ENCODE measurements at places on chromosomes 12 and 14. TPM values are rescaled to one million over a fixed set of nuclear protein-coding genes. Genes with fewer than 3 reads are reported as not detected.
A peak's percentile ranks its signal among the peaks of the same experiment; 100 is the strongest.

DNA sequence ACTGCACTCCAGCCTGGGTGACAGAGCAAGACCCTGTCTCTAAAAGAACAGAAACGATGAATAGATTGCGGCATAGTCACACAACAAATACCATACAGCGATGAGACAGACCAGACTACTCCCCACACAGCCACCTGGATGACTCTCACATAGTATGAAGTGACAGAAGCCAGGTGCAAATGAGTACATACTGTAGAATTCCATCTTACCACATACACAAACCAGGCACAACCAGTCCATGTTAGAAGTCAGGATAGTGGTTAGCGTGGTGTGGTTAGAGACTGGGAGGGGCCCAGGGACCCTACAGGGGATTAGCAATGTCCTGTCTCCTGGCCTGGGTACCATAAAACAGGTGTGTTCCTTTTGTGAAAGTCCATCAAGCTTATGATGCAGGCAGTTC is 53.8 kb downstream of the FAM222A start:
- H3K27me3 ChIP-seq = no peaks in the 10 kb centered on the region
- no peaks in the 10 kb centered on the region for H3K36me3 ChIP-seq

DNA sequence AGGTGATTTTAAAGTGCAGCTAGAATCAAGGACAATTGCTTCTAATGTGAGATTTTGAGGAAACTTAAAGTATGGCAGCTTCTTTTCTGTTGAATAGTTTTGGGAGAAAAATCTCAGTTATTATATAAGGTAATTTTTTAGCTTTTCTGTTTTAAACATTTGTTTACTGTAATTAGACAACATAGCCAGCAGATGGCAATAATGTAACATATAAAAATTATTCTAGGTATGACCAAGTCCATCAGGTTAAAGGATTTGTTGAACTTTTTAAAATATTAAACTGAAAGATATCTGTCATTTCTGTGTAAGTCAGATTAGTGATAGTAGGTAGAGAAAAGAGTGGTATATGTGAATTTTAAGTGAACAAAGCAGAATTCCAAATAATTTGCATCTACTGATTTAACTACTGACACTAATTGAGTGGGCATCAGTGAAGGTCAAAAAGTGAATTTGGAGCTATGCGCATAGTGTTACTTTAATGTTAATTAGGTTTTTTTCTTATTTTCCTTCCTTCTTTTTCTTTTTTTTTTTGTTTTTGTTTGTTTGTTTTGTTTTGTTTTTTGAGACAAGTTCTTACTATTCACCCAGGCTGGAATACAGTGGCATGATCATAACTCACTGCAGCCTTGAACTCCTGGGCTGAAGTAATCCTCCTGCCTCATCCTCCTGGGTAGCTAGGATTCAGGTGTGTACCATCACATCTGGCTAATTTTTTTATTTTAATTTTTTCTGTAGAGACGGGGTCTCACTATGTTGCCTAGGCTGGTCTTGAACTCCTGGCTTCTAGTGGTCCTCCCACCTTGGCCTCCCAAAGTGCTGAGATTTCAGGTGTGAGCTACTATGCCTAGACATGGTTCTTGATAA is 18.6 kb downstream of the PRORP start:
- DNase-seq = peak; percentile 61
- H3K27me3 ChIP-seq = no peaks in the 10 kb centered on the region
- no peak overlapping the region for H3K4me3 ChIP-seq
- no peaks in the 10 kb centered on the region for H3K36me3 ChIP-seq
- no peak overlapping the region for H3K27ac ChIP-seq

- no peaks in the 10 kb centered on the region for H3K4me1 ChIP-seq
- DNase-seq = no peak
- no peak overlapping the region for H3K27ac ChIP-seq
Observed at GRCh38 chr12:42904683-42905418, 315.3 kb upstream of the PRICKLE1 start.

DNA sequence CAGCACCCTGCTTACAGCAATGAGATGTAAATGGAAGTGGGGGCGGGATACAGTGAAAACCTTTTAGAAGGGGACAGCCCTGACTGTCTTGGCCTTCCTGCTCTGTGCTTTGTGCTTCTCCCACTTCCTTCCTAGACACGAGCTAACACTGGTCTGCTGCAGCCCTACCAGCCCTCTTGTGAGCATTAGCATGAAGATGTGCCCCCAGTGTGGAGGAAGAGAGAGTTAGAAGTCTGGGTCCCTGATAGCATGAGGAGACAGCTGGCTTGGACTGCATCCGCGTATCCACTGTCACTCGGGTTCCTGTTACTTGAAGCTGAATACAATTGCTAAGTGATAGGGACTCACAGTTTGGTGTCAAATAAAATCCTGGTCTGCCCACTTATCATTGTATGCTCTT is 248.1 kb upstream of the SOX5 start:
- H3K27ac ChIP-seq = no peak overlapping the region
- H3K36me3 ChIP-seq = no peaks in the 10 kb centered on the region
- H3K4me1 ChIP-seq = no peaks in the 10 kb centered on the region
- DNase-seq = no peak

APOF gene
- not detected for polyA plus RNA-seq

ACAD10 gene
- 10.1 TPM for polyA plus RNA-seq

DNA sequence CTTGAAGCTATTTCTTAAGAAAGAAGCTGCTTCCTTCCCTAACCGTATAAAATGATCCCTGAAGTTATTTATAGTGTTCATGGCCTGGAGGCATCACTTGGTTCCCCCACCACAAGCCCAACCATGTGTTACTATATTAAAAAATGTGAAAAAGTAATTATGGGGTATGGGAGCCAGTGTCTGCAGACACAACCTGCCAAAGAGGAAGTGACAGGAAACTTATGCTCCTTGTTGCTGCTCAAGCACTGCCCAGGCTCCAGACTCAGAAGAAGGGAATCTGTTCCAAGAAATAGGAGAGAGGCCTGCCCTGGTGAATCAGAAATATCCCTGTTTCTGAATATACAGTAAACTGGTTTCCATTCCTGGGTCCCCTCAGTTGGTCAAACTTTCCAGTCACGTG is 217.2 kb upstream of the BMP4 start:
- peaks cover 7% of the 10 kb centered on the region for H3K27me3 ChIP-seq
- H3K4me3 ChIP-seq = no peak overlapping the region
- no peaks in the 10 kb centered on the region for H3K36me3 ChIP-seq
- H3K27ac ChIP-seq = no peak overlapping the region
- DNase-seq = no peak
- H3K4me1 ChIP-seq = no peaks in the 10 kb centered on the region

GRCh38 chr12:59689776-59690175 is 93.9 kb downstream of the SLC16A7 start:
- H3K4me1 ChIP-seq = no peaks in the 10 kb centered on the region
- H3K4me3 ChIP-seq = no peak overlapping the region
- DNase-seq = no peak
- H3K36me3 ChIP-seq = no peaks in the 10 kb centered on the region

DNA sequence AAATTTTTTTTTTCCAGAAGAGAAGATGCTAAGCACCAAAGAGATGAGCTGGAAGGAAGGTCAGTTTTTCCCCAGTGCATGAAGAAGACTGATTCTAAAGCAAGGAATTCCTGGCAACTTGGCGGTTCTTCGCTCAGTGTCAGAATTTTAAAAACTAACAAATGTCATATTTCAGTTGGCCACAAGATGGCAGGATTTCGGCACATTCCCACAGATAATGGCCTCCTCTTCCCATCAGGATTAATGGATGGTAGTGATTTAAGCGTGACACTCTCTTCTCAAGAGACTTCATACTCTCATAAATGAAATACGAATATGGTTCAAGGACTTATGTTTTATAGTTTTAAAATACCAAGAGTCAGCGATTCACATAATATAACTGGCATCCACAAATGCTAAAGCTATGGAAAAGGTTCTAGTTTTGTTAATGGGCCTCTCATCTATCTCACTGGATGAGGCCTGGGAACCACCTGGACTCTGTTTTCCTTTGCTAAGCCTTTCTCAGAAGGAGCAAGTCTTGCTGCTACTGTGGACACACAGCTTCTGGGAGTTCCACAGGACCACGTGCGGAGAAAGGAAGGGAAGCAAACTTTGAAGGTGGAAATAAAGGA is 46.1 kb upstream of the PTPRO start:
- H3K27ac ChIP-seq = no peak overlapping the region
- H3K4me3 ChIP-seq = no peak overlapping the region
- H3K4me1 ChIP-seq = no peaks in the 10 kb centered on the region
- no peaks in the 10 kb centered on the region for H3K36me3 ChIP-seq
- DNase-seq = peak; percentile 7

- no peaks in the 10 kb centered on the region for H3K36me3 ChIP-seq
- H3K27me3 ChIP-seq = no peaks in the 10 kb centered on the region
- H3K27ac ChIP-seq = no peak overlapping the region
- H3K4me1 ChIP-seq = no peaks in the 10 kb centered on the region
- no peak for DNase-seq
Observed at GRCh38 chr12:27359578-27360340, 27.1 kb downstream of the BMAL2 start.

RNF41 gene
- polyA plus RNA-seq = 98.9 TPM

DNA sequence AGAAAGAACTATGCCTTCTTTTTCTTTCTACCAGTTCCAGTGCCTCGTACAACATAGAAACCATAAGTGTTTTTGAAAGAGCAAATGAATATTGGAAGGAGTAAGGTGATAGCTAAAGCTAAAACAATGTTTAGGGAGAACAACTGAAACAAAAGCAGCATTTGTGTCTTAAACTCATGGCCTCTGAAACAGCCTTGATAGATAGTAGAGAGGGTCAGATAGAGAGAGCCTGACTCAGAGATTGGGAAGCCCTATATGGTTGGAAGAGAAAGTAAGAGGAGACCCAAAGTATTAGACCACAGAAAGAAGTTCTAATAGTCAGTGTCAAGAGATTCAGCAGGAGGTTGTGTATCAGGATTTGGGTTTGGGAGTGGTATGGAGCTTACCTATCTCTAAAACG is 79.6 kb upstream of the IFNG-AS1 start:
- no peaks in the 10 kb centered on the region for H3K4me1 ChIP-seq
- no peaks in the 10 kb centered on the region for H3K27me3 ChIP-seq
- H3K36me3 ChIP-seq = no peaks in the 10 kb centered on the region
- H3K4me3 ChIP-seq = no peak overlapping the region

DNA sequence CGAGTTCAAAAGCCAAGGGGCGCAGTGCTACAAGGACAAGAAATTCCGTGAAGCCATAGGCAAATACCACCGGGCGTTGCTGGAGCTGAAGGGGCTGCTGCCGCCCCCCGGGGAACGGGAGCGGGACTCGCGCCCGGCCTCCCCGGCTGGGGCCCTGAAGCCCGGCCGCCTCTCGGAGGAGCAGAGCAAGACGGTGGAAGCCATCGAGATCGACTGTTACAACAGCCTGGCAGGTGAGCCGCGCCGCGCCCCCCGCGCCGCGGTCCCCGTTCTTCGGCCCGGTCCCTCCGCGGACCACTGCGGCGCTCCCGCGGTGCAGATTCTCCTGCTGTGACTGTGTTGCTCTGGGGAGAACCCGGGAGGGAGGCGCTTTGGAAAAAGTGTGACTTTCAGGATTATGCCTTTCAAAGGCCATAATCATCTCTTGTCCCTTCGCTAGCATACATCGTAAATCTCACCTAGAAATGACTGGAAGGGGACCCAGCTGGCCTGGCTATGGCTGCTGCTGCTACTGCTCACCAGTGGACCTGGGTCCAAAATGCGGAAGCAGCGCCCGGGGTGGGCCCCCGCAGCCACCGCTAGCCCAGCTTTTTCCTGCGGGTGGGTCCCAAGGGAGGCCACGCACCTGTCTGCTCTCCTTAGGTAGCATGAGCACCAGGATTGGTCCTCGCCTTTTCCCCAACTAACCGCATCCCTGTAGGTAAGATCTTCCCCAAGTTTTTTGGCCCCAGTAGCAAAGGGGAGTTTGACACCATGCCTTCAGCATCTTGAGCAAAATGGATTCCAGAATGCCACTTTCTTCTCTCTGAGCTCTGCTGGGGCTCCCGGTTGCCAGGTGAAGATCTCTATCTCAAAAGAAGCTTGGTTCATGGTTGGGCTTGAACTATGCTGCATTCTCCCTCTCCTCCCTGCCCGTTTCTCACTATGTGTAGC is 853 bp downstream of the TTC9 start:
- peaks cover 55% of the 10 kb centered on the region for H3K27me3 ChIP-seq
- peaks cover 25% of the 10 kb centered on the region for H3K4me1 ChIP-seq
- no peak for DNase-seq
- H3K27ac ChIP-seq = no peak overlapping the region

PTGES3 gene
- polyA plus RNA-seq = 187 TPM

DNA sequence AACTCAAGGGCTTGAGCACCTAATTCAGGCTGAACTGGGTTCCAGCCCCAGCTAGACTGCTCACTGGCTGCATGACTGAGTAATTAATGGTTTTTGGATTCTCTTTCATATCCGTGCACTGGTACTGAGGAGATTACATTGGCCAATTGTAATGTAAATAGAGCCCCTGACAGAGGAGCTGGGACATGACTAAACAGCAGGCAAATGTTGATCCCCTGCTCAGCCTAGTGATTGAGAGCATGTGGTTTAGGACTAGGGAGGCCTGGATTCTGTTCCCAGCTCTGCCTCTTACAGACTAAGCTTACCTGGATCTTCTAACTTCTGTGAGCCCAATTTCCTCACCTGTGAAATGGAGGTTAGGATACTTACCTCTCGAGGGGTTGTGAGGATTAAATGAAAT is 204.3 kb downstream of the ESR2 start:
- no peaks in the 10 kb centered on the region for H3K36me3 ChIP-seq
- no peaks in the 10 kb centered on the region for H3K4me1 ChIP-seq
- no peak overlapping the region for H3K27ac ChIP-seq

- no peak overlapping the region for H3K27ac ChIP-seq
- H3K4me1 ChIP-seq = peaks cover 3% of the 10 kb centered on the region
- no peaks in the 10 kb centered on the region for H3K36me3 ChIP-seq
Observed at GRCh38 chr12:115386946-115387345, 703.0 kb upstream of the TBX3 start.

DNA sequence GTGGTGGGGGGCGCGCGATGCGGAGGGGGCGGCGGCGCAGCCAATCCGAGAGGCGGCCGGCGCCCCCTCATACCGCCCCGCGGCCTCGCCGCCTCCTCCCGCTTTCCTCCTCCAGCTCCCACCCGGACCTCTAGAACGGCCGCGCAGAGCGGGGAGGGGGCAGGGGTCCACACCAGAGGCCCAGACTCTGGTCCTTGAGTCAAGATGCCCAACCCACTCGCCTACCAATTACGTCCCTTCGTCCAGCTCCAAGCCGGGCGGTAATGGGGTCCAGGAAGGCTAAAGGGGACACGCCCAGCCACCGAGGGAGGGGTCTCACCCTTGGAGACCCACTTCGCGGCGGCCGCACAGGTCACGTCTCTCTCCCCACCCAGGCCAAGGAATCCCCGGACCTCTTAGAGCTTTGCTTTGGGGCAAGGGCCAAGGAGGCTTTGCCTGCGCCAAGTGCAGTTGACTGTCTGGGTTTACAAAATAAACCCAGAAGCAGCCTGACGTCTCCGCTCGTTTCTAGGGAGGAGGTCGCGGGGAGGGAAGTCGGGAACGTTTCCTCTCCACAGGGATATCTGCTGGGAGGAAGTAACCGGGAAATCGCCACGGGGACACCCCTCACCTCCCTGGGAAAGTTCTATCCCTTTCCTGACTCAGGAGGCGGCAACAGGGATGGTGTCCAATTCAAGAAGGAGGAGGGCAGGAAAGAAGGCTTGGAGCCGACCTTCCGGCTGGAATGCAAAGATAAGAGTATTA is 394 bp upstream of the AMIGO2 start:
- H3K27me3 ChIP-seq = peaks cover 16% of the 10 kb centered on the region
- no peak for DNase-seq
- peak overlapping the region; percentile 56 for H3K4me3 ChIP-seq
- peaks cover 34% of the 10 kb centered on the region for H3K4me1 ChIP-seq
- no peaks in the 10 kb centered on the region for H3K36me3 ChIP-seq

TMEM132D gene
- 0.04 TPM for polyA plus RNA-seq

ZNF268 gene
- 5.8 TPM for polyA plus RNA-seq

- peaks cover 16% of the 10 kb centered on the region for H3K4me1 ChIP-seq
- H3K27me3 ChIP-seq = peaks cover 4% of the 10 kb centered on the region
- no peak overlapping the region for H3K27ac ChIP-seq
Observed at GRCh38 chr14:67622675-67623074, 3.0 kb downstream of the ARG2 start.

TCTN1 gene
- 4.5 TPM for polyA plus RNA-seq

Measured in CD14-positive monocyte (primary cell).